ENCODE measurements at places on chromosomes 12 and 14. TPM values are rescaled to one million over a fixed set of nuclear protein-coding genes. Genes with fewer than 3 reads are reported as not detected.

FICD gene
- 7.4 TPM for total RNA-seq

GSG1 gene
- total RNA-seq = not detected

SVOP gene
- 8.7 TPM for total RNA-seq

MYH7 gene
- total RNA-seq = 1.2 TPM

ANKRD33 gene
- 0.17 TPM for total RNA-seq

PNP gene
- total RNA-seq = 23.6 TPM

All from spinal cord (tissue), 10 donors.